B cell (primary cell): ENCODE measurements at places on chromosomes 7 and 10. TPM values are rescaled to one million over a fixed set of nuclear protein-coding genes. Genes with fewer than 3 reads are reported as not detected.

Gene GIMAP8
- 0.47 and 0.78 TPM in 2 replicates for total RNA-seq

Gene ALOX5
- total RNA-seq = 351 and 354 TPM in 2 replicates

Gene NOD1
- total RNA-seq = 28.8 and 31.2 TPM in 2 replicates

Gene MUC12
- not detected in 2 replicates for total RNA-seq

Gene SPDYE6
- total RNA-seq = not detected in 2 replicates

Gene AMPH
- total RNA-seq = not detected in 2 replicates

Gene NCF1
- 183 and 189 TPM in 2 replicates for total RNA-seq

Gene CTTNBP2
- total RNA-seq = 0.27 TPM in 2 replicates

Gene SEMA3E
- total RNA-seq = not detected in 2 replicates

Gene ENKUR
- total RNA-seq = not detected in 2 replicates

Gene PRKAR2B
- 0.39 and 0.81 TPM in 2 replicates for total RNA-seq

Gene PPP1R3C
- total RNA-seq = not detected in 2 replicates

Gene HOXA11
- total RNA-seq = not detected in 2 replicates

Gene GRID2IP
- total RNA-seq = 1.7 TPM in 2 replicates

Gene PRRT4
- 0.20 TPM in 1 of 2 replicates, not detected in the other for total RNA-seq

Gene STAMBPL1
- total RNA-seq = 56.7 and 64.2 TPM in 2 replicates

Gene GSDME
- 10.6 and 11.9 TPM in 2 replicates for total RNA-seq

Gene HTRA1
- not detected in 2 replicates for total RNA-seq

Gene DDC
- not detected in 2 replicates for total RNA-seq

Gene HABP2
- 0.10 TPM in 1 of 2 replicates, not detected in the other for total RNA-seq

Gene SEMA4G
- 0.96 and 2.2 TPM in 2 replicates for total RNA-seq

Gene SH3PXD2A
- total RNA-seq = 33.5 and 36.4 TPM in 2 replicates

Gene PKD2L1
- total RNA-seq = not detected in 2 replicates

Gene ASZ1
- not detected in 2 replicates for total RNA-seq

Gene TBX20
- 0.25 TPM in 1 of 2 replicates, not detected in the other for total RNA-seq

Gene ADRB1
- not detected in 2 replicates for total RNA-seq

Gene HTR7
- not detected in 2 replicates for total RNA-seq

Gene RNF32
- total RNA-seq = 2.3 and 3.4 TPM in 2 replicates

Gene NACAD
- total RNA-seq = 0.41 and 0.49 TPM in 2 replicates

Gene CYP3A5
- not detected in 2 replicates for total RNA-seq

Gene ATRNL1
- 1.7 and 2.2 TPM in 2 replicates for total RNA-seq

Gene JAKMIP3
- total RNA-seq = 0.17 and 0.19 TPM in 2 replicates

Gene DNAJB6
- total RNA-seq = 104 and 116 TPM in 2 replicates

Gene AKR1C8
- not detected in 2 replicates for total RNA-seq

Gene ARMH3
- 36.2 and 40.7 TPM in 2 replicates for total RNA-seq

Gene CAMK2B
- 0.41 TPM in 1 of 2 replicates, not detected in the other for total RNA-seq

Gene NKX6-2
- not detected in 2 replicates for total RNA-seq

Gene CYP3A7
- total RNA-seq = not detected in 2 replicates

Gene MRPS33
- total RNA-seq = 25.3 and 30.1 TPM in 2 replicates

Gene DEPP1
- not detected in 2 replicates for total RNA-seq

Gene CCL24
- total RNA-seq = not detected in 2 replicates

Gene PRKCQ
- 0.15 and 0.27 TPM in 2 replicates for total RNA-seq

Gene PTF1A
- total RNA-seq = not detected in 2 replicates

Gene ASB15
- total RNA-seq = not detected in 2 replicates

Gene TSPAN15
- total RNA-seq = 0.52 and 0.85 TPM in 2 replicates

Gene FOXI2
- not detected in 2 replicates for total RNA-seq

Gene NPSR1
- total RNA-seq = not detected in 2 replicates
